Aorta (tissue), 5 donors: ENCODE measurements at places on chromosomes 7 and 10. TPM values are rescaled to one million over a fixed set of nuclear protein-coding genes. Genes with fewer than 3 reads are reported as not detected.

- no peak overlapping the region for H3K4me3 ChIP-seq
- H3K27me3 ChIP-seq: no peaks in the 10 kb centered on the region
- no peak overlapping the region for H3K27ac ChIP-seq
- DNase-seq: no peak
Measured at GRCh38 chr7:29170781-29171180, 23.8 kb upstream of the CHN2 start.

- no peak overlapping the region for H3K4me3 ChIP-seq
- no peak overlapping the region for H3K27ac ChIP-seq
- DNase-seq: no peak
- no peaks in the 10 kb centered on the region for H3K4me1 ChIP-seq
Measured at GRCh38 chr10:24425151-24425550, 216.2 kb downstream of the KIAA1217 start.

LIPF gene
- not detected for total RNA-seq

MRC1 gene
- 58.3 TPM for total RNA-seq
